ENCODE measurements at places on chromosomes 2 and 18.

GRCh38 chr2:174597345-174598047 is at the start of gene WIPF1:
Gene WIPF1 (minus strand): TSS chr2:174597804. CDS start chr2:174585573, 12,231 bp downstream.
- no peaks in the 10 kb centered on the region for H3K27me3 ChIP-seq
- H3K4me1 ChIP-seq, result peaks cover 19% of the 10 kb centered on the region
- DNase-seq, result peak; percentile 86
- H3K36me3 ChIP-seq, result no peaks in the 10 kb centered on the region
- peak within 1 kb of the TSS; percentile 86 for H3K27ac ChIP-seq

DNA sequence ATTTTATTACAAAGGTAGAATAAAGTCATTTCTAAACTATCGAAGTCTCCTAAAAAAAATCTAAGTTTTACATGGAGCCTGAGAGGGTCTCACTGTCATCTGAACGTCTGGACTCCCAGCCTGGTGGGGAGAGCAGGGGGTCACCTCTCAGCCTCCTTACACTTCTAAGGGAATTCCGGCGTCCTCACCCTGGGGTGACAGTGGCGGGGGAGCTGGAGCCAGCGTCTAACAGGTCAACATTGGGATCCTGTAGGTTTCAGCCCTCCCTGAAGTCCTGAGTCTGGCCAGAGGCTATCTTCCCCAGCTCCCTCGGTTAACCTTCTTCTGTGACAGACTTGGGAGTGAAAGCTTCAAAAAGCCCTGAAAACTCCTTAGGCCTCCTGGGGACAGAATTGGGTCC is 34.6 kb upstream of the GLI2 start:
- no peaks in the 10 kb centered on the region for H3K36me3 ChIP-seq
- H3K4me1 ChIP-seq, result peaks cover 4% of the 10 kb centered on the region
- no peaks in the 10 kb centered on the region for H3K27me3 ChIP-seq
- no peak overlapping the region for H3K27ac ChIP-seq
- no peak overlapping the region for H3K4me3 ChIP-seq
- no peak for DNase-seq

GRCh38 chr2:200159829-200160781 is 146.4 kb upstream of the SPATS2L start:
- no peak overlapping the region for H3K27ac ChIP-seq
- no peaks in the 10 kb centered on the region for H3K36me3 ChIP-seq
- DNase-seq, result peak; percentile 48
- H3K4me1 ChIP-seq, result no peaks in the 10 kb centered on the region
- H3K27me3 ChIP-seq, result no peaks in the 10 kb centered on the region
- H3K4me3 ChIP-seq, result no peak overlapping the region

DNA sequence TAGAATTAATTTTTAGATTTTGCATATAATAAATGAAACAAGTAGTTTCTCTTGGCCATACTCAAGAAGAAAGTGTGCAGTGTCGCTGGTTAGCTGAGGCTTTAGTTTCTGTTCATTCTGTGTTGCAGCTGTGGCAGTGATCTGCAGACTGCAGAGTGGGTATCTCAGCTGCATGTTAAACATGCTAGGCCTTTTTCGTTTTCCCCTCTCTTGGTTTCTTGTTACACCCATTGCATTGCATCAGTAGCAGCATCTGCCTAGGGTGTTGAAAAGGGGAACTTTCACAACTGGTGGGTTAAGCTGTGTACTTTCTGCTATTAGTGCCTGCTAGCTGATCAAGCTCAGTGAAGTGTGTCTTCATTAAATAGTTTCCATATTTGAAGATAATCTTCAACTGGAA is 51.3 kb downstream of the ACSL3 start:
- H3K27me3 ChIP-seq, result no peaks in the 10 kb centered on the region
- no peak overlapping the region for H3K27ac ChIP-seq
- no peak overlapping the region for H3K4me3 ChIP-seq

GRCh38 chr2:26542676-26543505 is 65.0 kb upstream of the OTOF start:
- no peaks in the 10 kb centered on the region for H3K4me1 ChIP-seq
- no peaks in the 10 kb centered on the region for H3K27me3 ChIP-seq
- no peak overlapping the region for H3K4me3 ChIP-seq

DNA sequence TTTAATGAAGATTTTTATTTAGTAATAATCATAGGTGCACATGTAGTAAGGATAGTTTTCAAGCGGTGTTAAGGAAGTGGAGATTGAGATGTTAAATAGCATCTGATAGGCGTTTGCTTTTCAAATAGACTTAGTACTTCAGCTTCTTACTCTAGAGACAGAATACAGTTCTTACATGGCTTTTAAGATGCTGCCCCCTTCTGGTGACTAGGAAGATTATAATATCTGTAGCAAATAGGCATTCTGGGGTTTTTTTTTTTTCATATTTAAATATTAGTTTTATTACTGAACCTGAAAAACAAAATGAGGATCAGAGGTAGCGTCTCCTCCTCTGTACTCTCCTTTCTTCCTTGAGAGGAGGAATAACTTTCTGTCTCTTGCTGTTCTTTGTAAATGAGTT is 100.2 kb downstream of the AGAP1 start:
- peak; percentile 82 for DNase-seq
- no peaks in the 10 kb centered on the region for H3K27me3 ChIP-seq
- no peak overlapping the region for H3K4me3 ChIP-seq

DNA sequence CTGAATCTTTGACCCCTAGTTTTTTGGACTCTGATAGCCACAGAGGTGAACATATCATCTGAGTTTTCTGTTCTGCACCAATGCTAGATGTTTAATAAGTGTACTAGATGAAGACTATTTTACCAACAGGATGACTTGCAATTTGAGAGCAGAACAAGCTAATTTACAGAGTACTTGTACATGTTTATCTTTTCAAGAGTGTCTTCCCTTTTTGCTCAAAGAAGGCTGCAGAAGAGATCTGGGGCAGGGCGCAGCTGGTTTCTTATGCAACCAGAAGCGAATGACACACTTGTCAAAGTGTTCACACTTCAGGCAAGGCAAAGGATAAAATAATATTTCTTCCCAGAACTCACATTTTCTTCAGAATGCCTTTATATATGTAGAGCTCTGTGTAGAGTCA is 86.0 kb downstream of the VWA3B start:
- H3K27me3 ChIP-seq, result peaks cover 6% of the 10 kb centered on the region
- H3K36me3 ChIP-seq, result no peaks in the 10 kb centered on the region
- H3K4me1 ChIP-seq, result no peaks in the 10 kb centered on the region
- H3K4me3 ChIP-seq, result no peak overlapping the region
- no peak overlapping the region for H3K27ac ChIP-seq
- no peak for DNase-seq

GRCh38 chr2:55779459-55780421 is 86.1 kb upstream of the PNPT1 start:
- DNase-seq, result peak; percentile 95
- no peak overlapping the region for H3K27ac ChIP-seq
- H3K4me1 ChIP-seq, result no peaks in the 10 kb centered on the region
- no peaks in the 10 kb centered on the region for H3K36me3 ChIP-seq
- H3K4me3 ChIP-seq, result no peak overlapping the region

DNA sequence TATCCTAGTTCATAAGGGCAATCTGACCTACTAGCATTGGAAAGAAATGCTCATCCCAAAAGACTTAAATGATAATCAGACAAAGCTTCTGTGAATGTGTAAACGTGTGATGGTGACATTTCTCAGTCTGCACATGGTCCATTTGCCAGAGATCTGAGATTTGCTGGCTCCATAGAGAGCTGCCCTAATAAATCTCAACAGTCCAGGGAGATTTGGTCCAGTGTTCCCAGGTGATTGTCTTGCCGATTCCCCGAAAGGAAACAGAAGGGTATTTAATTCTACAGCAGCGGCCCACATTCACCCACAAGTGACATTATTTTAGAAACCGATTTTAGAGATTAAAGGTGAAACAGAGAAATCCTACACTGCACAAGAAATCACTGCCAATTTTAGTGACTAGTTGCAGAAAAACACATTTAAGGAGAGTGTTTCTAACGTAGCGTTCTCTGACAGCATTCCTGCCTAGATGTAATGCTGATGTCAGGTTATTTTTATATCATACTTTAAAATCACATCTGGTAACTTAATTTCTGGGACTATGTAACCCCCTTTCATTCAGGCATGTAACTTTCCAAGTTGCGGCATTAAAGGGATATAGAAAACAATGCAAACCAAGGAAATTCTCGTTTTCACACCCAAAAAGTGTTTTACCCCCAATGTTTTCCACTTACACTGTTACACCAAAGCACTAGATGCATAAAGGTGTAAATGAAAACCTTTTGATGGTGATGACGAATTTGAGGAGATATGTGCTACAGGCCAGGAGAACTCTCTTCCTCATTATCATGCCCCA is 231.9 kb upstream of the FN1 start:
- H3K27ac ChIP-seq, result no peak overlapping the region
- H3K36me3 ChIP-seq, result no peaks in the 10 kb centered on the region
- no peak for DNase-seq

GRCh38 chr2:157418239-157418641 is 25.6 kb downstream of the CYTIP start:
- DNase-seq, result no peak
- H3K36me3 ChIP-seq, result no peaks in the 10 kb centered on the region
- H3K27me3 ChIP-seq, result no peaks in the 10 kb centered on the region
- H3K4me1 ChIP-seq, result no peaks in the 10 kb centered on the region
- H3K27ac ChIP-seq, result no peak overlapping the region

GRCh38 chr2:73708527-73708926 is 28.6 kb downstream of the TPRKB start:
- no peaks in the 10 kb centered on the region for H3K36me3 ChIP-seq
- no peak overlapping the region for H3K27ac ChIP-seq

DNA sequence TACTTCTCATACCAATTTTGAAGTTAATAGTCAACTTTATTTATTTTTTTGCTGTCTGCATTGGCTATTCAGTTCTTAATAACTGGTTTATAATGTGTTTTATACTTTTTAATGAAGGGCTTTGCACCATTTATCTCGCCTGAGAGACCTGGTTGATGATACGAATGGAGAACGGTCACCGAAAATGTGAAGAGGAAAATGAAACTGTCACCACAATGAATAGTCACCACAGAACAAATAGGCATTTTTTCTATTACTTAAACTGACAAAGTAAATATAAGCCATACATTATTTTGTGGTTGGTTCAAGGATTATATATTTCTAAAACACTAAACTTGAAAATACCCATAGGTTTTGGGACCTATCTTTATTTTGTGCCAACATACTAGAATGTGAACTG is 20.4 kb downstream of the C18orf54 start:
- no peak overlapping the region for H3K27ac ChIP-seq
- H3K27me3 ChIP-seq, result no peaks in the 10 kb centered on the region
- no peak overlapping the region for H3K4me3 ChIP-seq
- no peak for DNase-seq
- no peaks in the 10 kb centered on the region for H3K4me1 ChIP-seq
- H3K36me3 ChIP-seq, result no peaks in the 10 kb centered on the region

- no peak for DNase-seq
- no peaks in the 10 kb centered on the region for H3K4me1 ChIP-seq
- H3K36me3 ChIP-seq, result no peaks in the 10 kb centered on the region
- no peak overlapping the region for H3K4me3 ChIP-seq
- no peak overlapping the region for H3K27ac ChIP-seq
Measured at GRCh38 chr18:43322132-43322531, 44.8 kb upstream of the SYT4 start.

DNA sequence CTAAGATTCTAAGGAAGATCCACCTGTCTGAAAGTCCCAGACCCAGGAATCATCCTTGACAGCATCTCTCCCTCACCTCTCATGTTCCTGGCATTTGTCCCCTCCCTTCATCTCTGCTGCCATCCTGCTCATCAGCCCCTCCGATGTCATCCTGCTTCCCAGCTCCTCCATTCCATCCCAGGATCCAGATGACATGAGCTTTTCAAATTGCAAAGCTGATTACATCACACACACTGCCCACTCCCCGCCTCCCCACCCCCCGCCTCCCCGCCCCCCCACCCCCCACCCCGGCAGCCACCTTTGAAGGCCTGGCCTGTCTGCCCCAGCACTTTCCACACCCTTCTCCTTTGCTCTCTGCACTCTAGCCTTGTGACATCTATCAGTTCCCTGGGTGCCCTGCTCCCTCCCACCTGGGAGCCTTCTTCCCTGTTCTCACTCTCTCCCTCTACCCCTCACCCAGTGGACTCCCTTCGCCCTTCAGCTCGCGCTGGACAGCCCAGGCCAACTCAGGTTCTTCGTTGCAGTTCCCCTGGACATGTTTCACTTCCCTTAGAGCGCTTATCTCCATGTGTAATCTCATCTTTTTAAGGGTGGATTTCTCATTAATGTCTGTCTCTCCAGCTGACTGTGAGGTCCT is 61.6 kb downstream of the DNMT3A start:
- H3K36me3 ChIP-seq, result peaks cover 1% of the 10 kb centered on the region
- DNase-seq, result no peak
- H3K4me1 ChIP-seq, result peaks cover 7% of the 10 kb centered on the region
- H3K27ac ChIP-seq, result no peak overlapping the region
- H3K4me3 ChIP-seq, result no peak overlapping the region

DNA sequence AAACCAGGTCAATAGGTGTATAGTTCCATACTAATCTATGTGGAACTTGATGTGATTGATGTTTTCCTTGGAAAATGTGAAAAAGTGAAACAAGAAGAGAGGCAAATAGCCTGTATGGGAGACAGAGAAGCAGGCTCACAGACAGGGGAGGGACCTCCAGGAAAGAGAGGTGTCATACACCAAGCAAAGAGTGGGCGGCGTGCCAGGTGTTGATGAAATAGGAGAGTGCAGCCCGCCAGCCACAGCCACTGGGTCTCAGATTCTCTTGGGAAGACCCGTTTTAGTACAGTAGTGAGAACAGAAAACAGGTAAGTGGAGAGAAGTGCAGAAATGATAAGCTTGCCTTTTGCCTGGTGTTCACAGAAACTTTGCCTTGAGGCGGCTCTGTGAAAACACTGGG is 301.9 kb downstream of the ZNF407 start:
- H3K4me1 ChIP-seq, result no peaks in the 10 kb centered on the region
- H3K36me3 ChIP-seq, result no peaks in the 10 kb centered on the region
- H3K27ac ChIP-seq, result no peak overlapping the region
- H3K4me3 ChIP-seq, result no peak overlapping the region
- H3K27me3 ChIP-seq, result no peaks in the 10 kb centered on the region
- DNase-seq, result no peak

GRCh38 chr2:234745347-234745746 is 206.5 kb upstream of the SH3BP4 start:
- no peak overlapping the region for H3K4me3 ChIP-seq
- DNase-seq, result no peak
- H3K36me3 ChIP-seq, result no peaks in the 10 kb centered on the region
- H3K4me1 ChIP-seq, result no peaks in the 10 kb centered on the region
- H3K27ac ChIP-seq, result no peak overlapping the region

DNA sequence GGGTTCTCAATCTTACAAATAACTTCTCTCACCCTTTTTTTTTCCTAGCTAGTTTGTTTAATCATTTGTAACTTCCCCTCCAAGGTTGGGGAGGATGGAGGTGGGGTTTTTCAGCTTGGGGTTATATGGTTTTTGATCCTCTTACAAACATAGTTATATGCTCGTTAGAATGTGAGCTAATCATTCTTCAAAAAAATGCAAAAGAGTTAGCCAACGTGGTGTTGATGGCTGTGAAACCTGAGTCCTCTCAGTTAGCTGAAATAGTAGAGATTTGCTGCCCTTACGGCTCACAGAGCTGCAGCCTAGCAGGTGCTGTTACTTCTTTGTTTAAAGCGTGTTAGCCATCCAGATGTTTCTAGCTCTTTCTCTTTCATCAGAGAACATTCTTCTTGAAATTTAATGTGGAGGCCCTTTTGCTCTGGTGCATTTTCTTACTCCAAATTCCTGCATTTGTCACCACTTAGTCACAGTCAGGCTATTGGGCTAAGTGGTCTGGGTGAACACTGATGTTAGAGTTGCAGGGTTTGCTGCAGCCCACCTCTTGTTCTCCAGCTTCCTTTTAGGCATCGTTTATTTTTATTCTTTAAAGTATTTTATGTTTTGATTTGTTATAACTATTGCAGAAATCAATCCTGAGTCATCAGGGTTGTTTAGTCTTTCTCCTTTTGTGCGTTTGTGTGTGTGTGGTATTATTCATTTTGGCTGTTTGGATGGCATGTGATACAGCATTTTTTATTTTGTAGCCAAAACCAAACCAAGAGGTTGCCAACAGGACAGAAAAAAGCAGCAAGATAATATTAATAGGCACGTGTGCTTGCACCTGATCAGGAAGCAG is 41.1 kb downstream of the LIMS1 start:
- H3K4me1 ChIP-seq, result peaks cover 33% of the 10 kb centered on the region
- no peaks in the 10 kb centered on the region for H3K27me3 ChIP-seq
- no peaks in the 10 kb centered on the region for H3K36me3 ChIP-seq
- peak overlapping the region; percentile 20 for H3K27ac ChIP-seq
